ENCODE measurements at places on chromosomes 6 and 20. TPM values are rescaled to one million over a fixed set of nuclear protein-coding genes. Genes with fewer than 3 reads are reported as not detected.

The RAMACL gene
- total RNA-seq: 0.44 TPM

The TINAG gene
- total RNA-seq: not detected

The OR2H1 gene
- total RNA-seq: not detected

The TULP1 gene
- total RNA-seq: not detected

The CALHM6 gene
- 23.2 TPM for total RNA-seq

The NQO2 gene
- total RNA-seq: 17.5 TPM

The KCNK15 gene
- not detected for total RNA-seq

GRCh38 chr6:29479560-29479959 lies 8.2 kb downstream of the MAS1L start:
- no peak for DNase-seq

- no peak for DNase-seq
These were observed 121.1 kb downstream of the CENPW start for GRCh38 chr6:126461045-126461444.

GRCh38 chr6:54525731-54526130 lies 217.5 kb downstream of the TINAG start:
- no peak for DNase-seq

DNA sequence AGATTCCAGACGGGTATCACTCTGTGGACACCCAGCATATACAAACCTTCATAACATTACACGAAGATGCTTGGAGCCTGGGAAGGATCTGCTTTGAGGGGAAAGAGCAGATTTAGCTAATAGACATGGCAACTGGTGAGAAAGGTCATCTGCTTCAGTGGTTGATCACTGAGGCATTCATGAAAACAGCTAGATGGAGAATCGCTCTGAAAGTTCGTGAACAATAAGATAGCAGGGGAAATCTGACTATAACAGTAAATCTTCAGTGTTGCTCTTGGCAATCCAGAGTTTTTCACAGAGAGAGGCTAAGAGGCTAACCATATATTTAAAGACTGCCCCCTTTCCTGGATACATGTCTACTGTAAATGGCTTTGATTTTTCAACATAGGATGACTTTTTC lies 245.3 kb downstream of the FARS2 start:
- no peak for DNase-seq

- DNase-seq: no peak
These were observed 31.0 kb upstream of the SALL4 start for GRCh38 chr20:51833326-51833725.

DNA sequence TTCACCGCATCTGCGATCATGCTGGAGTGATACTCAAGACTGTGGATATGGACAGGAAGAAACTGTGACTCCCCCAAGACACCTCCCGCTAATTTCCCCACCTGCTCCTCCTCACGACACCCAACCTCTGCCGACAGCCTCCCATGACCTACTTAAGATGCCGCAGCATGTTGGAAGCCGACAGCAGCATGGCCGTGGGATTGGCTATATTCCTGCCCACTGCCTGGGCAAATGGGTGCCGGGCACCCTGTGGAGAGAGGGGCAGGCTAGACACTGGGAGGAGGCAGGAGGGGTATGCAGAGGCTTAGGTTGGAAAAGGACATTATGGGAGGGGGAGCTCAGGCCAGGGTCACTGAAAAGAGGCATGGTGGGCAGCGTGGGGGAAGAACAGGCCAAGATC lies 4.5 kb downstream of the IDH3B start:
- DNase-seq: no peak

GRCh38 chr6:42970871-42971612 lies 7.9 kb downstream of the PEX6 start:
- DNase-seq: no peak

- no peak for DNase-seq
These were observed 77.2 kb downstream of the LY86 start for GRCh38 chr6:6665555-6666243.

DNA sequence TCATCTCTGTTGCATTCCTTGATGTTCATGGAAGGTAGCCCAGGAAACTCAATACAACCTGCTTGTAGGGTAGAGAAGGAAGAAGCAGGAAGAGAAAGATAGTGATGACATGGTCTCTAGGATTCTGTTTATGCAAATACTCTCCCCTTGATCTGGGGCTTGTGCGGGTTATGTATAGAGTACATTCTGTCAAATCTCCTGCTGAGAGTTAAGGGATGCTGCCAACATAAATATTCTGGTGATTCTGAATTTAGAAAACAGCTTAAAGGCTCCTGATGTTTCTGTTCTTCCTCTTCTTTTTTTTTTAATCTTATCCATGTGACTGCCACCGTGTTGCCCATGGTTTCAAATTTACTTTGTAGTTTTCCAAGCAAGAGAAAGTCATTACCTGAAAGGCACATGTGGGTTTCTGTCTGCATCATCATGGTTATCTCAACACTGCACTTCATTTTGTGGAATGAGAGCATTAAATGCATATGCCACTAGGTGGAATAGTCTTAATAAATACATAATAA lies 150.6 kb downstream of the RPS12 start:
- no peak for DNase-seq

- DNase-seq: no peak
These were observed 328.1 kb downstream of the HACE1 start for GRCh38 chr6:104531646-104532045.

DNA sequence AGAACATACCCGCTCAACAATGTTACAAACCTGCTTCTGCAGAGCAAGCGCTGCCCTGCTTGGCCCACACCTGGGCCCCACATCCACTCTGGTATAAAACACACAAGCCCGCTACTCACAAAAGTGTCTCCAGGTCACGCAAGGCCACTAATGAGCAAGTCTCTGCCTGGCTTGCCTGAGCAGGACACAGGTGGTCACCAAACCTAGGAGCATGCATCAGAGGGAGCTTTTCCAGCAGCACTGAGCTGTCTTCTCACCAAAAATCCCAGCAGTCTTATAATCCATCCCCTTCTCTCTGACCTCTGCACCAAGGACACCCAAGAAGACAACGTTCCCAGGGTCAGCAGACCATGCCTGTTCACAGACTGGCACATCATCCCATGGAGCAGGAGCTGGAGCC lies 100.8 kb downstream of the DLL1 start:
- DNase-seq: no peak

DNA sequence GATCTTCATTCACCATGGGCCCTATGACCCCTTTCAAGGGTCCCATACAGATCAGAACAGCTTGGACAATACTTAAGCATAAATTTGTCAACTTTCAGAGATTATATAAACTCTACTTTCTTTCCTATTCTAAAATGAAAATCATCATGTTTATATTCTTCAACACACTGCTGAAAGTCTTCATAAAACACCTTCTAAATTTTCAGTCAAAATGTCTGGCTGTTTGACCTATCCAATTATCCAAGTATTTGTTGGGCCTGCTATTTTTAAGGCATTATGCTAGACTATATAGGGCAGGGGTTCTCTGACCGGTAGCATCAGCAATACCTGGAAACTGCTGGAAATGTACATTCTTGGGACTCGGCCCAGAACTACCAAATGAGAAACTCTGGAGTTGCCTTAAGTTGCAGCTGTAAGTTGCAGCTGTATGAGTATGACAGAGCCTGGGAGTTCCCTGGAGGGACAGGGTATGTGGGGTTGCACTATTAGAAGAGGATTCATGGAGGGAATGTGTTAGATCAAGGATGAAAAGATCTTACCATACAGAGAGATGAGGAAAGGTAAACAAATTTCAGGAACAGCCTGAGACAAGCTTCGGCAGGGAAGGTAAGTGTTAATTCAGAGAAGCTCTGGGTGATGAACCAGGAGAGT lies 293.0 kb downstream of the ADGB start:
- DNase-seq: no peak

DNA sequence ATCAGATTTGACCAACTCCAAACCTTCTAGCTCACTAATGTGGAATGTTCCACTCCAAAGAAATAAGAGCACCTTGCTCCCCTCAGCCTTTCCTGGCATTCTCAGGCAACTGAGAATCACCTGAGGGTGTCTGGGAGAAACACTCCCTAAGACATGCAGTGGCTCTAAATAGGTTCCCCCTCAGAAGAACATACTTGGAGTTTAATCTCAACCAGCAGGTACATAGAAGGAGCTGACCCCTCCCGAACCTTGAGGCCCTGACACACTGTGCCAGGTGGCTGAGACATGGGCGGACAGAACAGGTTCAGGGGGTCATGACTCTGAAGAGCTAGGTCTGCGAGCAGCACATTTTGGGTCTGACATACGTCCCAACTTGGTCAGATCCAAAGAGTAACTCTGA lies 107.6 kb upstream of the MAP3K4 start:
- DNase-seq: no peak

- no peak for DNase-seq
These were observed 7.9 kb downstream of the RMND1 start for GRCh38 chr6:151443911-151444621.

DNA sequence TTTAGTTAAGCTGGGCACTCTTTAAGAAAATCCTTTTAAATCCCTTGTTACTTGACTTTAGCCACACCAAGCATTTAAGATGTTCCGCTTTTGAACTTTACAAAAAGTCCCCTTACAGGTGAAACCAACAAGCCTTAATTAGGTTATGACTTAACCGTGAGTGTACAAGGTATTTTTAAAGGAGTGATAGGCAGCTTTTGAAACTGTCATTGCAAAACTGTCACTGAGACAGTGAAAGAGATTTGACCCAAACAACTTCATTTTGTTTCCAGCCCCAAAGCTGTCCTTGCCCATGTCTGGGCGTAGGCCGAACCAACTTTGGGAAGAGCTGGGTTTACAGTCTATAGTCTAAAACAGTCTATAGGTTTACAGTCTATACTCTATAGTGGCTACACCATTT lies 305.4 kb downstream of the FARS2 start:
- no peak for DNase-seq

DNA sequence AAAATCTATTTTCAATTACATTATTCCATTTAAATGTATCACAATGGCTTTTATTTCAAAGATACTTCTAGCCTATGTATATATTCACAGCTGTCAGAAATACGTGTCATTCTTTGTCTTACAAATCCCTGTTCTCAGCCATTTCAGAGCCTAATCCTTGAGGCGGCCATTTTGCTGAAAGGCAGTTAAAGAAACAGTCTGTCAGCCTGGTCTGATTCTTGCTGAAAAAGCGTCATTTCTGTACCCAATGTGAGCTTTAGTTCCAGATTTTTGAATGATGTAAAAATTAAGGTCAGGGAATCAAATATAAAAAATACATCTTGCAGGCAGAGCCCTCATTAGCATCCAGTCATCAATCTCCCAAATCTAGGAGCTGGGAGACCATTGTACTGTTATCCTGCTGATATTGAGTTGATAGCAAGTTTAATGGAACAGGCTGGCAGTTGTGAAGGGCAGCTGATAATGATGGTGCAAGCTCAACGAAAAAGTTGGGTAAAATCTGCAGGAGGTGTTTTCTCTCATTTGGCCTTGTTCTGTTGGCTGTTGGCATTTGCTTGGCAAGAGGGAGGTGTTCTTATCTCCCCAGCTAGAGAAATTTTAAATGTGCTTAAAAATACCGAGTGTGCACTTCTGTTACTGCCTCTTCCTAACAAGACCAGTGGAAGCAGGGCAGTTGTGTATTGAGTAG lies 314.8 kb downstream of the SOX4 start:
- DNase-seq: no peak

DNA sequence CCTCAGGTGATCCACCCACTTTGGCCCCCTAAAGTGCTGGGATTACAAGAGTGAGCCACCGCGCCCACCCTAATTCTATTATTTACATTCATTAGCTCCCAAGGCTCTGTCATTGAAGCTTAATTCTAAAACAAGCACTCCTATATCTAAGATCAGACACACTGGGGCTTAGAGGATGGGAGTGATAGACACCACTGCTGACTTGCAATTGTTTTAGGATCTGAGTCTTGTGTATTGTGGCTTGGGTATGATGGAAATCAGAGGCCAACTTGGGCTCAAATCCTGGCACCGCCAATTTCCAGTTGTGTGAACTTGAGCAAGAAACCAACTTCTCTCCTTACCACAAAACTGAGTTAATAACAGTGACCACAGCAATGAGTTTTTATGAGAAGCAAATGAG lies 34.7 kb downstream of the MTRES1 start:
- DNase-seq: no peak
